GM04503 (cell line): ENCODE measurements at places on chromosomes 2 and 18.

- DNase-seq = no peak
Measured at GRCh38 chr2:104164721-104165252, 689.1 kb upstream of the POU3F3 start.

- no peak for DNase-seq
Measured at GRCh38 chr2:204670124-204670523, 124.8 kb downstream of the PARD3B start.

DNA sequence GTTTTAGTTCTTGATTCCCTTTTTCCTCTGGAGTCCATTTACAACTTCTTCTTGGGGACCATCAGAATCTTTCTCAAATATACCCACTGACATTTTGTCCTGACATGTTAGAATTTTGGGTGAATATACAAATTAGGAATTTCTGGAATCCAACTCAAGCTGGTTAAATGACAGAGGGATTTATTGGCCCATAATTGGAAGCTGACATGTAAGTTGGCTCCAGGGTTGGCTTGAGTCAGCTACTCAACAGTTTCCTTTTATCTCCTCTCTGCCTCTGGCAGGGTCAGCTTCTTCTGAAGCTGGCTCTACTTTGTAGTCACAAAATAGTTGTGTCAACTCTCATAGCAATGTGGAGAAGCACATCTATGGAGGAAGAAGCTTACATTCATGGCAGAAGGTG lies 36.6 kb upstream of the PPP1R1C start:
- peak; percentile 53 for DNase-seq

DNA sequence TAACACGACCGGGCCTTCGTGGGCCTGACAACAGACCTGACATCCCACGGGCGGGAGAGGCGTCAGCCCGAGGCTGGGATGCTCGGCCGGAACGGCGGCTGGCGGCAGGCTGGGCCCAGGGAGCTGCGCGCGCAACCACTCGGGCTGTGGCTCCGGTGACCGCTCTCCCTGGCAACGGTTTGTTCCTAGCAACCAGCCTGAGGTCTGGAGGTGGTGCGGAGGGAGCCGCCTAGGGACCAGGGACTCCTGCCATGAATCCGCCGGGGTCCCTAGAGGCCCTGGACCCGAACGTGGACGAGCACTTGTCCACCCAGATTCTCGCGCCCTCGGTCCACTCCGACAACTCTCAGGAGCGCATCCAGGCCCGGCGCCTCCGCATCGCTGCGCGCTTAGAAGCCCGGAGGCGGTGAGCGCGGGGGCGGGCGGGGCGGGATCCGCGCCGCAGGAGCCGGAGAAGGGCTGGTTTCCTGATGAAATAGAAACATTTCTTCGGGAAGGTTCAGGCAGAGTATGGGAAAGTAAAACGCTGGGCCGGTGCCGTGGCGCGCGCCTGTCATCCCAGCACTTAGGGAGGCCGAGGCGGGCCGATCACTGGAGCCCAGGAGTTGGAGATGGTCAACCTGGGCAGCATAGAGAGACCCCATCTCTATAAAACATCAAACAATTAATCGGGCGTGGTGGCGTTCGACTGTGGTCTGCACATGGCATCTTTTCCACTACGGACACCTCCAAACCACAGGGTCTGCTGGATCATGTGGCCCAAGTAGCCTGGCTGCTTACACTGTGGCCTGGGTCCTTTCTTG lies at the start of gene DRC1:
Gene DRC1, plus strand, starts transcription at position 182 of the 803 bp plus-strand sequence. Its CDS starts 70 bp downstream, at position 252.
- DNase-seq = peak; percentile 26

GRCh38 chr2:42859006-42859552 lies 66.7 kb upstream of the HAAO start:
- peak; percentile 25 for DNase-seq

- DNase-seq = no peak
Measured at GRCh38 chr2:132609101-132609890, 60.7 kb downstream of the LYPD1 start.

GRCh38 chr2:19900931-19901441 lies 797 bp downstream of the TTC32 start:
- DNase-seq = no peak

DNA sequence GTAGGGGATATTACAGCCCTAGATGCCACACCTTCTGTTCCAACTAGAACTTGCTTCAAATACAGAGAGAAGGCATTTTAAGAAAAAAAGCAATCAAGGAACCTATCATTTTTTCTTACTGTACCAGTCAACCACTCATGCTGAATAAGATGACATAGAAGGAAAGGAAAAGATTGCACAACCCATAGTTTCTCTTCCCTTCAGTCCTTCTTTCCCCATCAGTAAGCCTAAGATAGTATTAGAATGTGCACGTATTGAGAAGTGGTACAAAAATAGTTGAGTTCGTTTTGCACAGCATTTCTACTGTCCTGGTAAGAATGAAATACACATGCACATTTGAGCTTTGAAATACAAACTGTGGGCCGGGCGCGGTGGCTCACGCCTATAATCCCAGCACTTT lies 27.0 kb upstream of the HK2 start:
- no peak for DNase-seq

GRCh38 chr18:10839421-10839820 lies 309.9 kb downstream of the PIEZO2 start:
- no peak for DNase-seq

DNA sequence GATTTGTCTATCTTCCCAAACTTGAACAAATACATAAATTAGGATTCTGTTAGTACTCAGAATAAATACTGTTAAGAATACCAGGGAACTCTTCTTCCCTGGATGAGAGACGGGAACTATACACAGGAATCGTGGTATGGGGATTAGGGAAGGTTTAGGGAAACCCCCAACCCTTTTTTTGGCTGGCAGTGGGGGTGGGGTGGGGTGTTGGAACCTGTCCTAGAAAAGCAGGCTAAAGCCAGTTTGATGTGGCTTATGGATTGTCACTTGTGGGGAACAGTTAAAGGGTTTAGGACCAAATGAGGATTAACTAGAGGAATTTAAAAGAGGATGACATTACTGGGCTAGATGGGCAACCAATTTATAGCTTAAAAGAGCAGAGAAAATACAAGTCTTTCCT lies 1.8 kb downstream of the SLC4A10 start:
- DNase-seq = no peak

GRCh38 chr2:72274380-72274797 lies 126.7 kb upstream of the CYP26B1 start:
- DNase-seq = no peak

- no peak for DNase-seq
Measured at GRCh38 chr2:219769090-219769910, 141.9 kb downstream of the SLC4A3 start.

DNA sequence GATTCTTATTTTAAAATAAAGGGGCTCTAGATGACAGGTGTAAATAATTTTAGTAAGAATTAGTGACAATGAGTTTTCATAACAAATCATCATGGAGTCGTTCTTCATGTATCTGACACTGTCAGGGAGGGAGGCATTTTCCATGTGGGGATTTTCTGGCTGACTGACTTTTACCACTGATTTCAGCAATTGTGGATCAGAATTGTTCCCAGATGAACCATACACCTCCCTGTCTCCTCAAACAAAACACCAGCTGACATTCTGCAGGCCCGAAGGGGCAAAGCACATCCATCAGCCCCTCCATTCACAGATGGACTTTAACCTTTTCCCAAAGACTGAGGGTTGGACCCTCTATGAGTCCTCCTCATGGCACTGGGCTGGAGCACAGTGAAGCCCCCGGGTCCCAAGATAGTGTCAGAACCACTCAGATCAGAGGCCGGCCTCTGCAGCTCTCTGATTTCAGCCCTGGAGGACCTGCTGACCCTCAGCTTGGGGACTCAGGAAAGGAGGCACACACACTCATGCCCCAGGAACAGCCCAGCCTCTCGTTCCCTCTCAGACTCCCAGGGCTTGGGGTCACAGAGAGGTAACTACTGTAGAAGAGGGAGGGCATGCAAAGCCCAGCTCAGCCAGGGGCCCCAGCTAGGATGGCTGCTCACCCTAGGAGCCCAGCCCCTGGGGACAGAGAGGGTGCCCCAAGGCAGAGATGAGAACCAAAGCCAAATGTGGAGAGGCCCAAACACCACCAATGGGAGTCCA lies 43.2 kb upstream of the LOXHD1 start:
- DNase-seq = no peak

DNA sequence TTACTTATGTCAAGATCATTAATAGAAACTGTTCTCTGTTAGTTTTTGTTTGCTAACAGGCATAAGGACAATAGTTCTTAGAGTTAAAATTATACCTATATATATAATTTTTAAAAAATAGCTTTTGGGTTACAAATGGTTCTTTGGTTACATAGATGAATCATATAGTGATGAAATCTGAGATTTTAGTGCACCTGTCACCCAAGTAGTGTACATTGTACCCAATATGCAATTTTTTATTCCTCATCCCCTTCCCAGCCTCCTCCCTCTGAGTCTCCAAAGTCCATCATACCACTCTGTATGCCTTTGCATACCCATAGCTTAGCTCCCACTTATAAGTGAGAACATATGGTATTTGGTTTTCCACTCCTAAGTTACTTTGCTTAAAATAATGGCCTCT lies 26.4 kb downstream of the SLC4A1AP start:
- DNase-seq = no peak

DNA sequence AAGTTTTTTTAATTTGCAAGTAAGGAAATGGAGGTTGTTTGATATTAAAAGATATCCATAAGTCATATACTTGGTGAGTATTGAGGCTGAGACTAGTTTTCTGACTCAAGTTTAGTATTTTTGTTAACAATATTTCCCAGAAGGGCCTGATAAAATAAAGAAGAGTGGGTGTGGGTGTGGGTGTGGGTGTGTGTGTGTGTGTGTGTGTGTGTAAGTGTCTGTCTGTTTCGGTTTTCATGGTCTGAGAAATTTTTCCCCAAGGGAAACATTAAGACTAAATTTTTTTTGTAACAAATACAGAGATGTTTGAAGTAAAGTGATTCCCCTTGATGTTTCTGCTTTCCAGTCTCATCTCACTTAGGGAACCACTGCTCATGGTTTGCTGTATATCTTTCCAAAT lies 36.5 kb downstream of the PPM1B start:
- no peak for DNase-seq

- peak; percentile 52 for DNase-seq
Measured at GRCh38 chr2:174846941-174847938, 83.0 kb upstream of the CHRNA1 start.

GRCh38 chr18:62277045-62277444 lies 48.1 kb upstream of the TNFRSF11A start:
- DNase-seq = no peak

GRCh38 chr2:137963535-137964065 lies 673 bp upstream of the HNMT start:
- no peak for DNase-seq

- no peak for DNase-seq
Measured at GRCh38 chr2:235908826-235909225, 259.4 kb downstream of the GBX2 start.

- no peak for DNase-seq
Measured at GRCh38 chr18:51614033-51614432, 416.6 kb upstream of the MEX3C start.

DNA sequence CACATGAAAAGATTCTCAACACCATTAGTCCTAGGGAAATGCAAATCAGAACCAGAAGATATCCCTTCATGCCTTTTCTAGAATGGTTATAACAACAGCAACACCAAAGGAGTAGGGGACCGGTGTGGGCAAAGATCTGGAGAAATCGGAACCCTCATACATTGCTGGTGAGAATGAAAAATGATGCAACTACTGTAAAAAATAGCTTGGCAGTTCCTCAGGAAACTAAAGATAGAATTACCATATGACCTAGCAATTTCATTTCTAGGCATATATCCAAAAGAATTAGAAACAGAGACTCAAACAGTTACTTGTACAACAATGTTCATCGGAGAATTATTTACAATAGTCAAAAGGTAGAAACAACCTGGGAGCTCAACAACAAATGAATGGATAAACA lies 29.2 kb upstream of the CDH7 start:
- no peak for DNase-seq

DNA sequence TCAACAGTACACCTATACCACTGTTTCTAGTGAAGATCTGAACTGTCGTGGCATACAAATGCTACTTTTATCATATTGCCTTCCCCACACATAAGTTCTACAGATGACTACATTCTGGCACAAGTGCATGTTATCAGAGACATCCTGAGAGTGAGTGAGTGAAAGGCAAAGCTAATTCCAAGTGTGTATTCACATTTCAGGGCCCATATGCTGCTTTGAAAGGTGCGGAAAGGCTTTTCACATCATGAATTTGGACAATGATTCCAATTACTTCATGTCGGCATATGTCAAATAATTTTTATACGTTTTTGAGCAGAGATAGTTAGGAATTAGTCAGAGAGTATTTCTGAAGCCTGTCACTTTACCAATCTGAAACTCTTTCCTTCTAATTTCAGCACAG lies 101.7 kb downstream of the GAREM1 start:
- no peak for DNase-seq

DNA sequence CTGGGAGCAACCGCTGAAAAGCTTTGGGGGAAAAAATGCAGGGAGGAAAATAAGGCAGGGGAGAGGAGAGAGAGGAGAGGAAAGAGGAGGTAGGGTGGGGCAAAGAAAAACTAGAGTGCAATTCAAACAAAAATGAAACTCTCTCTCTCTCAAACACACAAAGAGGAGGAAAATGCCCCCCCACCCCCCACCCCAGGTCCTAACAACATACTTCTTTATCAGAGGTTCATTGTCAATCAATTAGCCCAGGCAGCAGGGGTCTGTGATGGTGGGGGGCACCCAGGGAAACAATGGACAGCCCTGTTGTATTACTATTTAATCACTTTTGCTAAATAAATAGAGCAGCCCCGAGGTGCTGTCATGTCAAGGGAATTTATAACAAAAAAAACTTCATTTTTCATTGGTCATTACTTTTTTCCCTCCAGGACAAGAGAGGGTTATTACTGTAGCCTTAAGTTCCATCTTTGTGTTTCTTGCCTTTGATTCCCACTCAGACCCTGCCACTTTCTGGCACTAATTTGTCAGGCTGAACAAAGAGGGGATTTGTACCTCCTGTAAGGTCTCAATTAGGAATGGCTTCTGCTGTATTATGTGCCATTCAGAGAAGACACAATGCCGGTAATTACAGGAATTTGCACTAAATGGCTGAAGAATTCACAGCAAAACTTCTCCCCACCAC lies 55.0 kb downstream of the PLEKHM3 start:
- DNase-seq = no peak

DNA sequence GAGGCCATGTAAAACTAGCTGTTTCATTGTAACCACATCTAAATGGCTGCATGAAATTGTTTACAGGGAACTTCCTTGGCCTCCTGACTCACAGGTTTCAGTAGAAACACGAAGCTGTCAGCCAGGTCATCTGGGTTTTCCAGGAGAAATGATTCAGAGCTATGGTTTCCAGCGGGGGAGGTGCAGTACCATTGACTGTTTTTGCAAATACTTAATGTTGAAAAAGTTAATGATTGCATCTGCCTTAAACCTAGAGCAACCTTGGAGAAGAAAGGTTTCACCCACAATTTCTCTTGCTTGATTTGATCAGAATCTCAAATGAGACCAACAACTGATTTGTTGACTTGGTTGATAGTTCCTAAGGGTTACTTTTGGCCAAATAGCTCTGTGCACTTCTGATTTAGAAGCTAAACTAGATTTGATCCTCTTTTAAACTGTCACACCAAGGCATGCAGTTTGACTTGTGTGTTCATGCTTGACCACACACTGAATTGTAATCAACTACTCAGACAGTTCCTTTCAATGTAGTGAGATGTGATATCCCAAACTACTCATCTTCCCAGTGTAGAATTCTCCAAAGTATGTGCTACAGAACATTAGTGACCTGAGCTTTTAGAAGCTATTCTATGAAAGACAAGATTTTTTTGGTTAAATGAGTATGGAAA lies 193.5 kb upstream of the CHST9 start:
- no peak for DNase-seq

- no peak for DNase-seq
Measured at GRCh38 chr18:74416124-74416523, 41.0 kb downstream of the DIPK1C start.

GRCh38 chr2:134459706-134460406 lies 206.0 kb downstream of the MGAT5 start:
- DNase-seq = no peak
